Stimulated activated CD8-positive, alpha-beta memory T cell treated with anti-CD3 and anti-CD28 coated beads, Interleukin-4, amount 100 ng/mL, for 1 hour (primary cell): ENCODE measurements at places on chromosomes 3 and 15.

GRCh38 chr3:100879195-100879810 lies 113.9 kb downstream of the ABI3BP start:
- DNase-seq: no peak

DNA sequence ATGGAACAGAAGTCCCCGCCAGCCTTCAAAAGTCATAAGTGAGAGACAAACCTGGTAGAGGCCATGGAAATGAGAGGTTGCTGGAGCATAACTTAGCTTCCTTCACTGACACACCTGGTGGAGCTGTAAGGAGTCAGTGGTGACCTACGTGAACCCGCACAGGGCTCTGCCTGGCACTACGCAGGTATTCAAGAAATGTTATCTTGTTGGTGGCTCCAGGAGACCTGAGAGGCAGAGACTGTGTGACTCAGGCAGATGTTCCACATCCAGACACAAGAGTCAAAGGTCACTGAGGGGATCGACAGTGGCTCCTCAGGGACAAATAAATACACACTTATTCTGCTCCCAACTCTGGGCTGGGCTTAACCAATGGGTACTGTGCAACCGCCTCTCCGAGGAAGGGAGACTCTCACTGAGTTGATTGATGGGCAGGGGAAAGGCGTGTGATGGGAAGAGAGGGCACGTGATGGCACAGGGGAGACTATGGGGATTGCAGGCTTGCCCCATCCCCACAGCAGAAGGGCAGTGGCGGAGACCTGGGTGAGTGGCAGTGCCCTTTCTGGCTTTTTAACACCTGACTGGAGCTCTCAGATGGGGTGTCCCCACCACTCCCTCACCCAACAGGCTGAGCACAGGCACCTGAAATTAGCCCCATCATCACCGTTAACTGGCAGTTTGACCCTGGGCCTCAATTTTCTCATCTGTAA lies 111.7 kb upstream of the SMAD3 start:
- no peak for DNase-seq

- DNase-seq: no peak
Observed at GRCh38 chr3:158768881-158769543, 32.8 kb upstream of the MFSD1 start.

- no peak for DNase-seq
Observed at GRCh38 chr15:61634837-61635236, 405.7 kb upstream of the RORA start.

DNA sequence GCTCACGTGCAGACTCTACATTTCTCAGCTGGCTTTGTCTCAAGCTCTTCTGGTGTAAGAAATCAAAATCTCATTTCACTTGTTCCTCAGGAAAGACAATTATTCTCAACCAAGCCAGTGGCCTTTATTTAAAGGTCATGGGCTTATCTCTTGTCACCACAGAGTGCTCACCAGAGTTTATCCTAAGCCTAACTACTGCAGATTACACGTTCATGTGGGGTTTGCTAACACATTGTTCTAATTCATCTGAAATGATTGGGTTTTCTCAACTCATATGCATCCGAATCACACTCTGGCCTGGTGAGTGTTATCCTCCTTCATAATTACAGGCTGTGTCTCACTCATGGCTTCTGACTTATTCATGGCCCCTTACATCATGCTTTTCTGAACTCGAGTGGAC lies 83.3 kb upstream of the TSC22D2 start:
- DNase-seq: no peak

GRCh38 chr15:75089456-75090387 lies 66.3 kb downstream of the PPCDC start:
- no peak for DNase-seq

DNA sequence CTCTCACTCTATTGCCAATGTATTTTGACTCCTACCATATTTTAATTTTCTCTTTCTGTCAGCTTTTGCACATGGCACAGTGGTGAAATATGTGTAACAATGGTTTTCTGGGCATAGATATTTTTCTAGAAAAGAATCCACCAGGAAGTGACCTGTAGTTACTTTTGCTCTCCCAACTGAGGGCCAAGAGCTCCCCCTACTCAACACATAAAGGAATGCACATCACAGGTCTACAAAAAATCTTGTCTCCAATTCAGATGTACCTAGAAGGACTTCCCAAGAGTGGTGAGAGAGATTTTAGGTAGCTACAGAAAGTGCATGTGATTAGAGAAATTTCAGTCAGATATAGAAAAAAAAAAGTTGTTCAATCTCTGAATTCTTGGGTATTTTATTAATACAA lies 15.6 kb downstream of the CPA3 start:
- no peak for DNase-seq

GRCh38 chr3:25567388-25567787 lies 97.3 kb downstream of the TOP2B start:
- DNase-seq: no peak

- no peak for DNase-seq
Observed at GRCh38 chr3:127034195-127034989, 51.5 kb downstream of the PLXNA1 start.

DNA sequence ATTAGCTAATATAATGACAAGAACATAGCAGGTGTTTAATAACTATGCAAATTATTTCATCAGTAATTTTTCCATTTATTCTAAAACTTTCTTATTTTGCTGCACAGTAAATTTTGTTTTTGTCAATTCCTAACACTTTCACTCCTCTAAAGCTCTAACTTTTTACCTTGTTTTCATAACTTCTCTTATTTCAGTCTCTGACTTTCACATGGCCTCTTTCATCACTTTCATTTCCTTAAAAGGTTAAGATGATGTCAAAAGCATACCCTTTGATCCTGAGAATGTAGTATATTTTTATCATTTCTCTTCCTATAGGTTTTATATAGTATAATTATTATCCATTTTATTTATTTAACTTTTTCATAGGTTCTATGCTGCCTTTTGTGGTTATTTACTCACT lies 1325.8 kb upstream of the ALCAM start:
- no peak for DNase-seq

GRCh38 chr3:21067031-21067813 lies 683.8 kb downstream of the ZNF385D start:
- no peak for DNase-seq

DNA sequence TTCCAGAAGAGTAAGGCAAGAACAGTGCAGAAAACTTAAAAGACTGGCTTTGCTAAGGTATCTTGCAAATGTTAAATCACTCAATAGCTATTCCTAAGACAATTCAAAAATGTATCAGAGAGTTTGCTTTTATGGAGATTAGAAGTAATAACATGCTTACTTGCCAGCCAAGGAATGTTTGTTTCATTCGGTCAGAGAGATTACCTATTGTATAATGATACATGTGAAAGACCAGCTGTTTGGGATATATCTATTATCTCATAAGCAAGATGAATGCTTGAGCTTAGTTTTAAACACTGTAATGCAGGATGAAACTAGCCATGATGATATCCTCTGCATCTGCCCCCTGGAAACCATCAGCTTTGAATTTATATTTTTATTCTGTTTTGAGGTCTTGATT lies 70.7 kb downstream of the MAP2K5 start:
- DNase-seq: no peak

DNA sequence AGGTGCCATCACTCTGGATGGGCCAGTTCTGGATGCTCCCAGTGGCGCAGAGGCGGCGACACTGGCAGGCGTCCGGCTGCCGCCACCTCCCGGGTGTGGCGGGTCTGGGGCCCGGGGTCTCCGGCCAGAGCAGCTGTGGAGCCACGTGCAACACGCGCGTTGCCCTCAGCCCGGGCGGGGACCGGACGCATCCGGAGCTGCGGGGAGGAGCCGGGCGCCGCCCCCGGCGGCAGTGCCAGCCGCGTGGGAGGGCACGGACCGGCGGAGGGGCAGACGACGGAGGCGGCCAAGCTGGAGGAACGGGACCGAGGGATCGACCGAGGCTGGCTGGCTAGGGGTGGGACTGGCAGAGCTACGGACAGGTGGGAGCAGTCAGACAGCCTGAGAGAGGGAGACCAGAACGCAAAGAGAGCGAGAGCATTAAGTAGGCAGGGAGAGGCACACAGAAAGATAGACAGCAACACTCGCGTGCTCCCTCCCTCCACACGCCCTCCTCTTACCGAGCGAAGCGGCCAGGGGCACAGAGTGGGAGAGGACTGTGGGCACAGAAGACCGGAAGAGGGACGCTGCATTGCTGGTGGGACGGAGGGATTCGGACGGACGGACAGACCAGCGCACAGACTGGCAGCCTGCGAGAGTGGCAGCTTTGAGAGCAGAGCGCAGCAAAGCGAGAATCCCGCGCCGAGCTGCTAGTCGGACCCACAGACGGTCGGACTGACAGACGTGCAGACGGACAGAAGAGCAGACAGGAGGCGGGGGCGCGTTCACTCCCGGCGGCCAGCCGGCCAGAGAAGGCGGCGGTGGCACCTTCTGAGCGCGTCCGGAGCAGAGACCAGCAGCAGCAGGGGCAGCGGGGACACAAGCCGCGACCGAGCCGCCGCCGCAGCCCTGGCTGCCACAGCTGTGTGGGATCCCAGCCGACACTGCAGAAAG lies at the start of gene ARPP21:
ARPP21 (plus strand) TSS at position 272 of the 933 bp plus-strand sequence. CDS start 42,227 bp downstream, outside the sequence.
- DNase-seq: no peak

- no peak for DNase-seq
Observed at GRCh38 chr3:8764528-8764927, 4.9 kb downstream of the OXTR start.

DNA sequence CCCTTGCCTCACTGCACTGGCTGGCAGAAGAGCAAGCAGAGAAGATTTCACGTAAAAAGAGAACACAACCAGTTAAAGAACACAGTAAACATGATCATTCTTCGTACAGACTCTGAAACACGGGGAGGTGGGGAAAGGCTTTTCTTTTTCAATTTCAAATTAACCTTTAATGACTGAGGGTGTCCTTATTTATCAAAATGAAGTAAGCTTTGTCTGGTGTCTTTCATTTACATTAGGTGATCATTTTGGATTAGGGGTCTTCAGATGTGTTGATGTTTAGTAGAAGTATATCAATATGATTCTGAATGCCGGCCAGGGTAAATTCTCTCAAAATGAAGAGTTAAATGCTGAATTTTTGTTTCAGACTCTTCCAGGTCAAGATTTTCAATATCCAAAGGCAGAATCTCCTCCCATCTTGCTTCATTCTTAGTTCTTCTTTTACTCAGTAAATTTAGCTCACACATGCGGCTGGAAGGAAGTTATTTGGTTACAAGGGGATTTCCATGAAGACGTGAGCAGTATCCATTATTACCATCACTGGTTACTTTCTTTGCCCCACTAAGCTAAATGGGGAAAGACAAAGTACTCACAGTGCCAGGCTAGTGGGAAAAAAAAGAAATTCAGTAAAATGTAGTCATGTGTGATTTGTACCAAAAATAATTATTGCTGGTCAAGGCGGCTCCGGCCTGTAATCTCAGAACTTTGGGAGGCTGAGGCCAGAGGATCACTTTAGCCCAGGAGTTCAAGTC lies 272.2 kb upstream of the NR2F2 start:
- no peak for DNase-seq

- no peak for DNase-seq
Observed at GRCh38 chr3:130423064-130423463, 77.6 kb downstream of the COL6A5 start.

- DNase-seq: no peak
Observed at GRCh38 chr3:17155951-17156350, 271.2 kb downstream of the PLCL2 start.

DNA sequence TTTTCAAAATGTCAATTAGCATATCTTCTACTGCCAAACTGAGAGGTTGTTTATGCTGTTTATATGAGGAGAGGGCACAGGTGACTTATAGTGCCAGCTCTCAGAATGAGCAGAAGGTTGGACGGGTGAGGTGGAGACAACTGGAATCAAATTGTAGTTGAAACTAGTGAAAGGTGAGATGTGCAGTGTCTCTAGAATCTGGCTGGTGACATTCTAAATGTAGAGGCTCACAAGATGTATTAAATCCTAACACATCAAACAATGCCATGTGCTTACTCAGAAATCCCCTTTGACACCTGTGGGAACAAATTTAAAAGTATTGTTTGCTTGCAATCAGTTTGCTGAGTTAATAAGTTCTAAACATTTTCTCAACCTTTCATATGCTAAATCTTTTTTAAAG lies 40.8 kb downstream of the CRYBG3 start:
- no peak for DNase-seq

DNA sequence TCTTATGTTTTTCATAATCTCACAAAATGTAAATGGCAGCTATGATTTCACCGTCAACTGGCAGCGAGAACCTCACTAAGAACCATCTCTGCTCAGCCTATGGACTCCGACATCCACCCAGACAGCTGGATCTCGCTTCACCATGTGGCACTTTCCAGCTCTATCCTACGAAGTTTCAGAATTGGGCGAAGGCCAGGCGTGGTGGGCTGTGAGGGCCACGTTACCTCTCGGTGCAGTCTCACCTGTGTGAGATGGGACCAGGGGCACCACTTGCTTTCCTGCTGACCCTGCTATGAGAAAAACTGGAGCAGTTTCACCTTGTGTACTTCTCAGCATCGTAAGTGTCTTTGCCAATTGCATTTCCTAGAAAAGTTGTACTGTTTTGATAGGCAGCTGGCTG lies 32.3 kb downstream of the CHDH start:
- no peak for DNase-seq

DNA sequence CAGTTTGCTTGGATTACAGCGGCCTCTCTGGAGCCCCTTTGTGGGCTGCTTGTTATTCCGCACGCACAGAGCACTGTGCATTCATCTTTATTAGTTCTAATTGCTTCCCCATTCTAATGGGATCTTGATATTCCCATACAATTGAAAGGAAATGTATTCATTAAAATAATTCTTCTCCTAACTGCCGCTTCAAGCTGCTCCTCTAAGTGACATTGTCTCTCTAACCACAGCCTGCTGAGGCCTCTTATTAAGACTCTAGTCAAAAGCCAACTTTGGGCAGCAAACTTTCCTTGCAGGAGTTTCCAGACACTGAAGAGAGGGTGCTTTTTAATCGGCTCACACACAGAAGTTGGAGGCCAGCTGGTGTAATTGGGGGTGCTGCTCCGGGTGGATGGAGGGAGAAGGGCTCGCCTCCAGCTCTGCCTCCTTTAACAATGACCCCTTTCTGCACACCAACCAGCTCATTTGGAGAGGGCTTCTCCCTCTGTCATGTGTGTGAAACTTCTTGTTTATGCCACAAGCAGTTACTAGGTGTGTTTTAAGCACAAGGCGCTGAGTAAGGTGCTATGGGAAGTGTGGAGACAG lies 5.6 kb upstream of the MAGEF1 start:
- no peak for DNase-seq

DNA sequence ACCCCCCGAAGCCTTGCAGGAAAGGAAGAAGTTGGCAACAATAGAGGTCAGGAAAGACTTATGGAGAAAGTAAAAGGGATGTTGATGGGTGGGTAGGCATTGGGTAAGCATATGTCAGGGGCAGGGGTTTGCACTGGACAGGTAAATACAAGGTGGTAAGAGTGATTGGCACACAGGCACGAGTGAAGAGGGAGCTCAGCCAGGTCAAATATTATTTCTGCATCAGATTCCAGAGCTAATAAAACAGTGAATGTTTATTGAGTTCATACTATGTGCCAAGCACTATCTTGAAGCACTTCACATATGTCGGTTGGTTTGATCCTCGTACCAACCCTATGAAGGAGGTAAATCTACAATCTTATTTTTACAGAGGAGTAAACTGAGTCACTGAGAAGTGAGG lies 6.6 kb downstream of the CLSTN2 start:
- DNase-seq: no peak

DNA sequence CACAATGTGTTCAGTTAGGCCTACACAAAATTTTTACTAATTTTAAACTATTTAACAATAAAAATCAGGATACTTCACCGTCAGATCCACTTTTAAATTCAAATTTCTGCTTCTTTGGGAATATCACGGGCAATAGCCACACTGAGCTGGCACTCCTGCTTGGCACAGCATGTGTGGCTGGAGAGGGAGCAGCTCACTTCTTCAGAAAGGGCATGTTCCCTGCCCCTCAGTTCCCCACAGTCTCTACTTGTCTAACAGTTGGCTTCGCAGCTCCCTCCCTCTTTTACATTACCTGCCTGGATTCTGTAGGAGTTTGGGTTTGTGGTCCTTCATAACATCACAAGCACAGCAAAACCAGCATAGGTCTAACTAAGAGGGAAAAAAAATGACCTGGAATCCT lies 76.0 kb upstream of the TRIM42 start:
- no peak for DNase-seq
